ENCODE measurements at places on chromosomes 2 and 18. TPM values are rescaled to one million over a fixed set of nuclear protein-coding genes. Genes with fewer than 3 reads are reported as not detected.

Gene TRIM54
- 0.09 TPM for total RNA-seq

Gene TMEM37
- total RNA-seq = 0.32 TPM

Gene ARID5A
- total RNA-seq = 6.4 TPM

Gene RND3
- total RNA-seq = 557 TPM

Gene STAT4
- 0.63 TPM for total RNA-seq

Gene COL4A4
- 0.16 TPM for total RNA-seq

Data from bronchial smooth muscle cell (primary cell).